ENCODE measurements at places on chromosomes 7 and 10.
A peak's percentile ranks its signal among the peaks of the same experiment; 100 is the strongest.

- no peak for DNase-seq
Observed at GRCh38 chr10:122505885-122506645, 44.7 kb downstream of the HTRA1 start.

- no peak for DNase-seq
Observed at GRCh38 chr10:4847561-4848355, 21.8 kb downstream of the AKR1E2 start.

DNA sequence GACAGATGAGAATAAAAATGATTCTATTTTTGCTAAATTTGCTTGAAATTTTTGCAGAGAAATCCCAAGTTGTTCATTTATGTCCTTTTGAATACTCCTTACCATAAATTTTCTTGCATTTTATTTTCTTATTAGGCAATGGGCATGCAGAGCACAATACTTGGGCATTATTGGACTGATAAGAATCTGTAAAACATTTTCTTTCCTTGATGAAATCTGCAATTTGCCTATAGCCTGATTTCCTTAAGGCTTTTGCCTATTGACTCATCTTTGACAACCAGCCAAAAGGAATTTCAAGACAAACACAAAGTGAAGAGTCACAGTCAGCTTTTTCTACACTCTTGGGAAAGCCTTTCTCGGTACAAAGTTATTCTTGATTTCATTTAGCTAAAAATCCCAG lies 30.5 kb upstream of the GNAT3 start:
- no peak for DNase-seq

GRCh38 chr10:43233601-43234430 lies 33.0 kb downstream of the RASGEF1A start:
- no peak for DNase-seq

DNA sequence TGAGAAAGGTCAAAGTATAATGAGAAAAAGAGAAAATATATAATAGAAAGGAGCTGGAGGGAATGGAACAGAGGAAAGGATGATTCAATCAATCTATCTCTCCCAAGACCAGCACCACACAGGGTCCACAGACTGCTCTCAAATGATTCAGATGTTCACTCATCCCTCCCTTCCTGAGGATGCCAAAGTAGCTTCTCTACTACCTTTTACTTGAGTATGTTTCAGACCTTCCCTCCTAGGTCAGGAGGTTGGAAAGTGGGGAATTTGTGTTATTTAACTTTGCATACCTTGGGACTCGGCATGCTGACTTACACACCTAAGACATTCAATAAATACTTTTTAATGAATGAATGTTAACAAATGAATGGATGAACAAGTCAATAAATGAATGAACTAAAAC lies 30.6 kb downstream of the CPVL start:
- no peak for DNase-seq

- no peak for DNase-seq
Observed at GRCh38 chr10:132207536-132208461, 21.1 kb downstream of the DPYSL4 start.

DNA sequence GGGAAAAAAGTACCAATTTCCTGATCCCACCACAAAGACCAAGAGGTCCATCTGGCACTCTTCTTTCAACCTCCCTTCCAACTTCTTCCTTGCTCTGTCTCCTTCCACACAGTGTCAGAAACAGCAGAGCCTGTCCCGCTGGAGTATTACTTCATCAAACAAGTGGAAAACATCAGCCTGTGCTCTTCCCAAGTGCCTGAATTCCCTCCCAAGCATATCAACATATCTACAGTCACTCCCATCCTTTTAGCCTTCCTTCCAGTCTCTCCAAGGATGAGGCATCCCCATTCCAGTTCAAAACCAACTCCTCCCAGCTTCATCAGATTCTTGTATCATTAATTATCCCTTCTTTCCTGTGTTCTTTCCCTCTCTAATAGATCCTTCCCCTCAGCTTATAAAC lies 1.7 kb upstream of the NOC3L start:
- no peak for DNase-seq

GRCh38 chr10:5480162-5480941 lies 19.0 kb downstream of the CALML5 start:
- no peak for DNase-seq

GRCh38 chr7:105028004-105028403 lies 14.0 kb downstream of the KMT2E start:
- no peak for DNase-seq

GRCh38 chr10:119296703-119297102 lies 89.3 kb downstream of the GRK5 start:
- no peak for DNase-seq

GRCh38 chr10:119030421-119031250 lies 1.1 kb downstream of the NANOS1 start:
- peak; percentile 33 for DNase-seq

GRCh38 chr10:49359349-49360270 lies 36.3 kb downstream of the DRGX start:
- DNase-seq: no peak

- DNase-seq: no peak
Observed at GRCh38 chr7:101487753-101488152, 125.1 kb downstream of the COL26A1 start.

DNA sequence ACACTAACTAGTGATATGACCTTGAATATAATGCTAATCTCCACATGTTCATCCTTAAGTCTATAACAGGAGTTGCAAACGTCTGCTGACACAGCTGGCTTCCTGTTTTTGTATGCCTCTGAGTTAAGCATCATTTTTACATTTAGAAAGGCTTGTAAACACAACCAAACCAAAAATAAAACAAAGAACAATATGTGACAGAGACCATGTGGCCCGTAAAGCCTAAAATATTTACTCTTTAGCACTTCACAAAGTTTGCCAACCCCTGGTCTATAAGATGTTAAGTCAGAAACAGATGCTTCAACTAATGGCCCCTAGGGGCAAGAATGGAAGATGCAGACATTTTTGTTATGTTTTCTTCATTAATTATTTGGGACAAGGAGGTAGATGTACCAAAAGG lies 109.3 kb downstream of the CPEB3 start:
- no peak for DNase-seq

GRCh38 chr7:27165089-27165995 lies at the start of gene HOXA9:
HOXA9 (minus strand) TSS chr7:27165537; CDS start chr7:27165457, 80 bp downstream.
- no peak for DNase-seq

GRCh38 chr7:6227294-6227846 lies 45.1 kb downstream of the CYTH3 start:
- no peak for DNase-seq

- DNase-seq: no peak
Observed at GRCh38 chr7:25580141-25580540, 351.9 kb upstream of the NPVF start.

DNA sequence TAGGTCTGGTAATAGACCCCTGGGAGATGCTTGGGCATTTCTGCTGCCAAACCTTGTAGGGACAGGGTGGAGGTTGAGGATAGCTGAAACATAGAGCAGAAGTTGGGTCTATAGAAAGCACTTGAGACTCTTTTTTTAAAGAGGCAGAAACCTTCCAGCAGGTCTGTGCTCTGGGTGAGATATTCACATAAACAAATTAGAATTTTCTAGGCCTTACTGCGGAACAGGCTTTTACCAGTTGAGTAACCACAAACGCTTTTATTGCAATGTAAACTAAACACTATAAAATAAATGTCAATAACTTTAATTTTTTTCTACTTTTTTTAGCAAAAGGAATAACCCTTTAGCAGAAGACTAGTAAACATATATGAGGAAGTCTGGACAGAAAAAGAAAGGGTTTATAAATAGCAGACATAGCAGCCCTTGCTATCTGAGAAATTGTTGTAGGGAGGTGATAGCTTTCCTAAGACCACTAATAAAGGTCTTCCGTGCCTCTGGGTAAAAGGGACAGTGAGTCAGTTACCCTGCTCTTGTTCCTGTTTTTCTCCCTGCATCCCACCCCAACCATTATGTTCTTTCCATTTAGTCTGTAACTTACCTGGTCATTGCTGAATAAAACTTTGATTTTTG lies 38.7 kb downstream of the CACNB2 start:
- no peak for DNase-seq

DNA sequence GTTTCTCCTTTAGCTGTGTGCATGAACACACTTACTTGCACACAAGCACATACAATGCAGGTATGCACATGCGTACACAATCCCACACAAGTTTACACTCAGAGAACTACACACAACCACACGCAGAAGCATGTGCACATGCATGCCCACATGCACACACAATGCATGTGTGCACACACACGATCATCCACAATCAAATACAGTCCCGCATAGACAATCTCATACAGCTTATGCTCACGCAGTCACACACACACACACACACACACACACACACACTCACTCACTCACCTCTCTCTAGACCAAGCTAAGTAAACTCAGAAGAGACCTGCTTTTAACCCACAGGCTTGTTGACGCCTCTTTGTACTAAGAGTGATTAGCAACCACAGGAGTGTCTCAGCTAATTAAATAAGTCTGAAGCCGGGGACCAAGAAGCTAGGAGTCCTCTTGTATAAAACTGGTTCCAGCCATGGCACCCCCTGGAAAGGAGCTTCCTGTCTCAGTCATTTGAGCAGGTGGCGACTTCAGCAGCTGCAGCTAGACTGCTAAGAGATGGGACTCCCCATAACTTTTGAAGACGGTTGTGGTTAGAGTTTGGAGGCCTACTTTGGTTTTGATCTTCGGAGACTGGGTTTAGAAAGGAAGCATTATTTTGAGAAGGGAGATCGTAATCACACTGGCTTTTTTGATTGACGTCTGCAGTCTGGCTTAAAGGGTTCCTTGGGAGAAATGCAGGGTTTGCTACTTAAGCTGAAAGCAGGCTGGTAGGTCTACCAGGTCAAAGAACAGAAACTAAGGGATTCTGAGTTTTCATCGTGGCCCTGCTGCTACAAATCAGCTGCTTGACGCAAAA lies 82.3 kb upstream of the ADRB1 start:
- DNase-seq: peak; percentile 60

GRCh38 chr10:74394416-74394969 lies 243.5 kb downstream of the ADK start:
- DNase-seq: no peak

DNA sequence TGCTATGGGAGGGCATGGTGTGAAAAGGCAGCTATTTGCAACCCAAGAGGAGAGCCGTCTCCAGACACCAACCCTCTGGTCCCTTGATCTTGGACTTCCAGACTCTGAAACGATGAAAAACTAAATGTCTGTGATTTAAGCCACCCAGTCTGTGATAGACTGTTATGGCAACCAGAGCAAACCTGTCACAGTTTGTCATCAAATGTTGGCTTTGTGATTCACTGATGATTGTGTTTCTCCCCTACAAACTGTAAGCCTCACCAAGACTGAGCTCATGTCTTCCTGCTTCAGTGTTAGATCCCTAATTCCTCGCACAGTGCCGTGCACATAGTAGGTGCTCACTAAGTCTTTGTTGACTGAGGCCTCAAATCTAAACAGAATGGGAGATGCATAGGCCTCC lies 224.6 kb upstream of the PITRM1 start:
- no peak for DNase-seq

- DNase-seq: no peak
Observed at GRCh38 chr10:119652361-119652730, 1.2 kb downstream of the BAG3 start.

DNA sequence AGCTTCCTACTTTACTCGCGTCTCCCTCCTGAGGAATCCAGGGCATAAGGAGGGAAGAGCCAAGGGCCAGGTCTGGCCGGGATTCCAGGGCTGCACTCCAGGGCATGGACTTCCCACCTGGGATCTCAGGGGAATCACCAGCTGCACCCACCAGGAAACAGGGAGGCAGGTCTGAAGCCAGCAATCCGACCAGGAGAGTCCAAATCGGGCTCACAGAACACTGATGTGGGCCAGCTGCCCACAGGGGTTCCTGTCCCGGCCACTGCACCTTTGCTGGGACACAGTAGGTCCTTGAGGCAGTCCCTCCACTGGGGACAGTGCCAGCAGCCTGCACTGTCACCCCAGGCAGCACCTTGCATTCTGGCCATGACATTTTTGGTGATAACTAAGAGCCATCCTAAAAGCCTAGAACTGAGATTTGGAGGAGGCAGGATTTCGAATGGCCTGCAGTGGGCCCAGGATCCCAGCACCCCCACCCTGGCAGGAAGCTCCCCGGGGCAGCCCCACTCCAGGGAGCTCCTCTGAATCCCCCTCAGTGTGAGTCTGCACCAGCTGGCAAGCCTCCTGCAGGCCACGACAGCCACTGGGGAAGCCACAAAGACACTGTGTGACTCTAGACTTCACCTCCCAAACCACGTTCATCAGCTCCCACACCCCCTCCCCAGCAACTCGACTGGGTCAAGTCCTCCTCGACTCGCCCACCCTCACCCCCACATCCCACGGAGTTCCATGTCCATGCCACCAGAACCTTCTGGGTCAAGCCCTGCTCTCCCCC lies 71.5 kb upstream of the PPP2R2D start:
- no peak for DNase-seq

DNA sequence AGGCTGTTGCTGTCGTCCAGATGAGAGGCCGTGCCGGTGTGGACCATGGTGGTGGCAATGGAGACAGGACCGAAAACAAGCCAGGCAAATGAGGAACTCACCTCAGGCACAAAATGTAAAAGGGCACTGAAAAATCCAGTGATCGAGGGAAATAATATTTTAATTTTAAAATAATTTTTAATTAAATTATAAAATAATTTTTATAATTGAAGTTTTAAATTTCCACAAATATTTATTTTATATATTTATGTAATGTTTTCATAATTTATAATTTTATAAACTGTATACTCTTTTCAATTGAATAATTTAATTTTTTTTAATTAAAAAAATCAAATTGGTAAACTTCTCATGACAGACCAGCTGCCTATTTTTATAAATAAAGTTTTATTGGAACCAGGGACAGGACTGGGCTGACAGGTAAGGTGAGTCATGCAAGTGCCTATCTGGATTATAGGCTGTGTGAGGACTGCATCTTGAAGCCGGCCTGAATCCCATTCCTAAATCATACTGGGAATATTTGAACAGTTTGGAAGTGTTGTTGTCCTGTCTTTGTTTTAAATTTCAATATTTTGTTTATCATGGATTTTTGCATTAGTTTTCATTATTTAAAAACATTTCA lies 15.6 kb downstream of the ACSM6 start:
- DNase-seq: no peak

DNA sequence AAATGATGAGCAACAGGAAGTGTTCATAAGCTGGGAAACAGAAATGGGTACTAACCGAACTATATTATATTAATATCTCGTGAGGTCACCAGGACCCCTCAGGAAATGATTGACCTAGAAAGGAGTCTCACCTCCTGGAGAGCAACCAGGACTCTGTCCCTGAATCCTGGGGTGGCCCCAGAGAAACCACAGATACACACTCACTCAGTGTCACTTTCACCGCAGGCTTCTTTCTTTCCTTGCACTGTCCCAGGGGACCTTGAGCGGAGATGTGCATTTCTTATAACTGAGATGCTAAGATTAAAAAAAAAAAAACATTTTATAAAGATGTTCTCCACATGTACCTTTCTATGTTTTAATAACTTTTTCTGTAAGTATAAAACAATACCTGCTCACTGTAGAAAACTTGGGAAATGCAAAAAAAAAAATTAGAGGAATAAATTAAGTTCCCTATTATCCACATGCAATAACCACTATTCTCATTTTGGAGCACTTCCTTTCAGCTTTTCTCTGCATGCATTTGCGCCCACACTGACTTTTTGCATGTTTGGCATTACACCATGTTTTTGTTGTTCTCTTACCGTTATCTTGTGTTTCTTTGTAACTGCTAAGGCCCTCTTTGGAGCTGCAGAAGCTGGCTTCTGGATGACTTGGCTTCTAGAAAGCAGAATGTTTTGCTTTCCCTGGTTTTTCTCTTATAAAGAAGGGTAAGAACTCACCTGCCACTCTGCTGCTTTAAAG lies 15.0 kb downstream of the NOD1 start:
- DNase-seq: no peak
